CD4-positive, alpha-beta T cell treated with Interleukin-17A for 1 hour (primary cell): ENCODE measurements at places on chromosomes 1 and 21.

GRCh38 chr1:187374082-187374481 lies 545.3 kb downstream of the PLA2G4A start:
- DNase-seq: no peak

GRCh38 chr1:54836594-54836993 lies 35.5 kb upstream of the TTC22 start:
- no peak for DNase-seq

- DNase-seq: no peak
These were observed 10.5 kb downstream of the CEP104 start for GRCh38 chr1:3846541-3846940.

GRCh38 chr1:205444931-205445645 lies 10.8 kb downstream of the BLACAT1 start:
- no peak for DNase-seq

DNA sequence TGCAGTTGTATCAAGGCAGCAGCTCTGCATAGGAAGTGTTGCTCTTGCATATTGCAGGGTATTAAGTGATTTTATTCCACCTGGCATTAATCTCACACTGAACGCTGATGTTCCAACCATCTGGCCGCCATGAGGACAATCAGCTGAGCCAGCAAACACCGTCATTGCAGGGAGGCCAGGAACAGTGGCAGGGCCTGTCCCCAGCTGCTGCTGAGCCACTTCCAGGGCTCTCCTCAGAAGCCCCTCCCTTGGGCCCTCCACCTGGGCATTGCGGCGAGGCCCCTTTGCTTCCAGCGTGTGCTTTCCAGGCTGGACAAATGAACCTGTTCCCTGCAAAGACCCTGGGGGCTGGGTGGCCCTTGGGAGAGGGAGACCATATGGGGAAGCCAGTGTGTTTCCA lies 171.6 kb upstream of the C1orf174 start:
- no peak for DNase-seq
